ENCODE measurements at places on chromosomes 7 and 10.

DNA sequence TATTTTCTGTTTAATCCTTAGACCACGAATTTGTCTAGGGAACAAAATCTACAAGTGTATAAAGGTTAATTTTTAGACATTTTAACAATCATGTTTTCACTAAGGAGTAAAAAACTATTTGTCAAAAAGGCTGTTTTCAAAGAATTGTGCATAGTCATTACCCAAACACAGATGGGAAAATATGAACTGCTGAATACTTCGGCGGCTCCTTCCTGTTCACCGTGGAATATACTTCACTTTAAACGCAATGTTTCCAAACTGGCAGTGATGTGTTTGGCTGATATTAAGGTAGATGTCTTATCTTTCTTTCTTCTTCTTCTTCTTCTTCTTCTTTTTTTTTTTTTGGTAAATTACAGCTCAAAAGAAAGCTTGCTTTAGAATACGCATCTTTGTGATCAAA lies 41.4 kb downstream of the JCAD start:
- DNase-seq, result no peak

DNA sequence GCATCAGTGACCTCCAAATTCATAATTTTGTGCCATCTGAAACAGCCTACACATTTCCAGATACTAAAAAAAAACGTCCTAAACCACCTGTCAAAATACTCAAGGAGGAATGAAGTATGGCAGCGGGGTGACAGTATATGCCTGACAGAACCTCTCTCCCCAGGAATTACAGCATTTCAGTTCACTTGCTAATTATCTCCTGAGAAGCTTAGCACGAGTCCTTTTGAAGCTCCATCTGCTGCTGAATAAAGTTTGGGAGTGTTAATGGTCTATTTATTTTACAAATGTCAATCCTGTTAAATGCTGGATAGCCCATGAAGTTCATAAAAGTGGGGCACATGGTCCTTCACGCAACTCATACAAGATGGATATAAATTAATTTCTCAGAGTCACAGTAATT lies 29.4 kb upstream of the ANLN start:
- no peak for DNase-seq

DNA sequence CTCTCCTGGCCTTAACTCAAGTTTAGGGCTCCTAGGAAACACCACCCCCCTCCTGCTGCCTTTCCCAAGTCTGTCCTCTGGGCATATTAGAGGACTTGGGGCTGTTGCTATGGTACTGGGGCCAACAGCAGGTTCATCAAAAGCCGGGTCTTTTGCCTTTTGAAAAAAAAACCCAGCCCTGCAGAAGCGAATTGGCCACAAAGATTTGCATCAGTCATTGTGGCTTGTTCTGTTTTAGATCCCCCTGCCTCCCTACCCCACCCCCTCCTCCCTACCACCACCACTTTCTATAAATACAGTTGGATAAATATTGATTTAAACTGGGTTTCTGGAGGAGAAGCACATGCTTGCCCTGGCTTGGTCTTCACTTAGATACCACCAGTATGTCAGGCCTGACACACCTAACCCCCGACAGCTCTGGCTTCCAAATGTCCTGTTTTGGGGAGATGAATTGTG lies 7.0 kb downstream of the MXI1 start:
- no peak for DNase-seq

- no peak for DNase-seq
Measured at GRCh38 chr7:86765931-86766330, 122.2 kb downstream of the GRM3 start.

DNA sequence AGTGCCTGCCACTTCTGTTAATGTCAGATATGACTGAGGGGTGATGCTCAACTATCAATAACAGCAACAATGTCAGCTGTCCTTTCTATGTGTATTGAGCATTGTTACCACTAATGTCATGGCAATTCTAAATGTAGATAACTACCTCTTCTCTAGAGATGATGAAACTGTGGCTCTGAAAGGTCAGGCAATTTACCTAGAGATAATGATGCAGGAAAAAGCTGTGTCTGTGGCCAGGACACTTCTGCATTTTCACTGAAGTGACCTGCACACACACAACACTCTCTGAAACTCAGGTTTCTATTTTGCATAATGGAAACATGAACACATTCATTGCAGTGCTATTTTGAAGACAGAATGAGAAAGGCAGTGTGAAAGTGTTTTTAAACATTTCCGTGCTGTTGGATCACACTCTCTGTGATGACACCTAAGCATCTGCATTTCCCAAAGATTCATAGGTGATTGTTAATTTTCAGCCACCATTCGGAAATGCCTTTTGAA lies 148.2 kb downstream of the KCND2 start:
- DNase-seq, result no peak

All from Panc1 (cell line).